CD4-positive, alpha-beta T cell treated with Interleukin-12 subunit alpha and Interleukin-12 subunit beta, for 1 hour (primary cell): ENCODE measurements at places on chromosomes 3 and 15.
A peak's percentile ranks its signal among the peaks of the same experiment; 100 is the strongest.

GRCh38 chr15:99403597-99403996, 152.3 kb downstream of the LRRC28 start:
- no peak for DNase-seq

DNA sequence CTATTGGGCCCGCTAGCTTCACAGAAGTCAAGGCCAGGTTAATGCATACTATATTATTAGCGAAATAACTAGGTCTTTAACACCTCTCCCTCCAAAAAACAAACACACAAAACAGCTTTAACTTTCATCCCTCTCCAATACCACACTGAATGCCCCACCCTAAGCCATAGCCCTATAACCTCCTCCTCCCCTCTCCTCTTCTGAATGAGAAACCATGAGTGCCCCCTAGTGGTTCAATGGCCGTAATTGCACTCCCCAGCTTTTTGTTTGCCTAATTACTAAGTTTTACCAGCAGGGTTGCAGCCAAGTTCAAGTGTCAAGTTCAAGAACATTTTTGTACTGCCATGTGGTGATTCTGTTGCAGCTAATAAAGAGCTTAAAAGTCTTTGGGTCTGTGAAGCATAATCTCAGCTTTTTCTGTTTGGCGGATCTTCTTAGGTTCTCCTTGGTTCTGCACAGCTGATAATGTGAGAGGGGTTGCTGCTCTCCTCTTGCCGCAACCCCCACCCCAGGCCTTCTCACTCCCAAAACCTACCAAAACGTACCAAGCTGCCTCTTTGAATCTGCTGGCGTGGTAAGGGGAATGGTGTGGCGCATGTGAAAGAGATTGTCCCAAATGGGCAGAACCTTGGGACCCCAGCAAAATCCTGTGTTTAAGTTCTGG, 57.9 kb downstream of the RPL22L1 start:
- DNase-seq = peak; percentile 76

DNA sequence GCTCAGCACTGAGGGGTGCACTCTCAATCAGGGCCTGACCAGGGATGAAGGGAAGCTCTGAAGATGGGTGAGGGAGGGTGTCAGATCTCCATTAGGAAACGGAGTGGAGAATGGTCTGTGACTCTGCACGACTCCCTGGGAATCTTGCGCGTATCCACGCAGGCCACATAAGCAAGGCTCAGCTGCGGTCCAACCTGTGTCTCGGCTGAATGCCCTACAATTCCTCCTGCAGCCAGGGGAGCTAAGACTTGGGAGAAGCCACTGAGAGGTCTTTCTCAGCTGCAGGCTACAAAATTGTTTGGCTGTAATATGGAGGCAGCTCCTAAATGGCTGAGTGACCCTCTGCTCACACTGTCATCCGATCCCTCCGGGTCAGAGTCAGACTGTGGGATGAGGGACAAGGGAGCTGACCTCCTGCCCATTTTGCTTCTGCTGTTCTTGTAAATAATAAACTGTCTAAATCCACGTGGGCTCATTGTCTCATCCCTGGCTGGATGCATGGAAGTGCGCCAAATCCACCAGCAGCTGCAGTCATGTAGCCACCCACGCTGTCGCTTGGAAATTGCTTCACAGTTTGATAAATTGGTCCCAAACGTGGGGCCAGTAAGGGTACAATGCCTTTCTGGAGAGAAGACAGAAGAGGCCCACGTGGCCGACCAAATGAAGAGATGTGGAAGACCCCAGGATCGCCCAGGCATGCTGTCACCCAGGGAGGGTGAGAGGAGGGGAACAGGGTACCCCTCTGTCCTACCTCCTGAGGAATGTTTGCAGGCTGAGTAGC, 30.5 kb downstream of the ALS2CL start:
- no peak for DNase-seq

DNA sequence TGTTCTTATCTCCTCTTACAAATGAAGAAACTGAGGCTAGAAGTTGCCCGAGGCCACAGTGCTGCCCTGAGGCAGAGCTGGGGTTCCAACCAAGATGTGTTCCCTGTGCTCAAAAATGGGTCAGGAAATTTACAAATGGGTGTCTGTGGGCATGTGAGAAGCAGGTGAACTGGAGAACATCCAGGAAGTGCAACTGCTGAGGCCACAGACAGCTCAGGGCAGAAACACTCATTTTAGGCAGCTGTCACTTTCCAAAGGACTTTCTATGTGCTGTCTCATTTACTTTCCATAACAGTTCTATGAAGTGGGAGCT, 47.2 kb upstream of the ATP2B2 start:
- peak; percentile 23 for DNase-seq

DNA sequence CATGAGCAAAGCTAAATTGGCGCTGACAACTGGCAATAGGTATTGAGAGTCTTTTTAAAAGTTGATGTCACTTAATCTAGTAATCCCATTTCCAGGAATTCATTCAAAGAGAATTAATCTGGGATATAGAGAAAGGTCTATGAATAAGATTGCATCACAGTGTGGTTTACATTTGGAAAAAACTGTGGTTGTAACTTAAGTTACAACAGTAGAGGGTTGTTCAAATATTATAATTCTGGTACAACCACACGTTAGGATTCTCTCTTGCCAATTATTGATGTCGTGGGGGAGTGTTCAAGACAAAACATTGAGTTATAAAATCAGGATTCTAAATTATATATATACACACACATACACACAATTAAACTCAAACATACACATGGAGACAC, 79.8 kb downstream of the LIPC start:
- DNase-seq = no peak

DNA sequence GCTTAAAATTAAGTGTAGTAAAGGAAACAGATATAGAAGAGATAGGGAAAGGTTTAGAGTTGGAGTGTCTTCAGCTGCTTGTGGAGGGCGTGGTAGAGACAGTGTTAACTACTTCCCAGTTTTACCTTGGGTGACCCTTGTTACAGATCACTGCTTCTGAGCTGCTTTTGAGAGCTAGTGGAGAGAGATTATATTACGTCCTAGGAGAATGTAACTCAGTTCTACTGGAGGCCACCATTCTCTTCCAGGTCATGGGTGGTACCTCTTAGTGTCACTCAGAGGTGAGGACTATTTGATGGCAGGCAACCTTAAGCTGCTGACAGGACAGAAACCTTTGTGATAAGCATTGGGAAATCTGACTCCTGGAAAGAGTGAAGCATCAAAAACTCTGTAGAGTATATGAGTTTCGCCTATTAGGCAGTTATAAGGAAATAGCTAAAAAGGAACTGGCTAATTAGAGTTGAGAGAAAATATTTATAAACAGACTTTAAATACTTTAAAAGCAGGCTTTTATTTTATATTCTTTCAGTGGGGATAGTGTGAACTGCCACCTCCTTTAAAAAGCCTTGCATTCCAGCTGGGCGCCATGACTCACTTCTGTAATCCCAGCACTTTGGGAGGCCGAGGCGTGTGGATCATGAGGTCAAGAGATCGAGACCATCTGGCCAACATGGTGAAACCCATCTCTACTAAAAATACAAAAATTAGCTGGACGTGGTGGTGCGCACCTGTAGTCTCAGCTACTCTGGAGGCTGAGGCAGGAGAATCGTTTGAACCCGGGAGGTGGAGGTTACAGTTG, 106.5 kb downstream of the ZNF609 start:
- DNase-seq = no peak

DNA sequence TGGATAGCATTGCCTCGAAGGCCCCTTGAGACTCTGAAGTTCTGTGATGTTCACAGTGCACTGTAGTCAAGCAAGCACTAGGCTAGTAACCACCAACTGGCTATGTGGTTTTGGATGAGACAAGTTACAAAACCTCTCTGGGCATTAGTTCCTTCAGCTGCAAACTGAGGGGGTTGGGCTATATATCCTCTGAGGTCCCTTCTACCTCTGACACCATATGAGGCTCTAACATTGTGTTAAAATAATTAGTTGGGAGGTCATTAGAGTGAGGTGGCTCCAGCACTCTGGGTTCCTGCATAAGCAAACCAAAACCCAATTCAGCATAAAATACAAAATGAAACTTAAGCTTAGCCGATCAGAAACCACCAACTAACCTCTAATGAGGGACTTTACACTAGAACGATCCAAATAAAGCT, 209.5 kb upstream of the LRRN1 start:
- no peak for DNase-seq

DNA sequence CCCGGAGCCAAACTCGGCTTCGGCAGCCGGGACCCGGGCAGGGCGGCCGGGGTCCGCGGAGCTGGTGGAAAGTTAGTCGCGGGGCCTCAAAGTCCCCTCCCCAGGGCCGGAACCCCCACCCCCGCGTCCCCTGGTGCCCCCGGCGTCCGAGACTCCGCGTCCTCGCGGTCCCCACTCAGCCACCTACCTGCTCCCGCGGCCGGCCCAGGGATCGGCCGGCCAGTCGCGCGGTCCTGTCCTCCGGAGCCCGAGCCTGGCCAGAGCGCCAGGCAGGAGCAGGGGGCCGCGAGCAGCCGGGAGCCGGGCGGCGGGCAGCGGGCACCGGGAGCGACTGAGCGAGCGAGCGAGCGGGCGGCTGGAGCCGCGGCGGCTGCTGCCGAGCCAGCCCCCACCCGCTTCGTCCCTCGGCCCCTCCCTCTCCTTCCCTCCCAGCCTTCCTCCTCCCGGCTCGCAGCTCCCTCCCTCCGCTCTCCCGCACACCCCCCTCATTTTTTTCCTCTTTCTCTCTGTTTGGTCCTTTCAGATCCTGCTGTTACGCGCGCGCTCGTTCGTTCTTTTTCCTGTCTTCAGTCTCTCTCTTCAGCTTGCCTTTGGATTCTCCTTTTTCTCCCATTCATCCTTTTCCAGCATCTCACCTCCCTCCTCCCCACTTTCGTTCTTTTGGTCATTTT, at the start of gene MEGF11:
Gene MEGF11, minus strand, starts transcription at position 333 of the 671 bp plus-strand sequence. CDS start 125,347 bp downstream, outside the sequence.
- no peak for DNase-seq

DNA sequence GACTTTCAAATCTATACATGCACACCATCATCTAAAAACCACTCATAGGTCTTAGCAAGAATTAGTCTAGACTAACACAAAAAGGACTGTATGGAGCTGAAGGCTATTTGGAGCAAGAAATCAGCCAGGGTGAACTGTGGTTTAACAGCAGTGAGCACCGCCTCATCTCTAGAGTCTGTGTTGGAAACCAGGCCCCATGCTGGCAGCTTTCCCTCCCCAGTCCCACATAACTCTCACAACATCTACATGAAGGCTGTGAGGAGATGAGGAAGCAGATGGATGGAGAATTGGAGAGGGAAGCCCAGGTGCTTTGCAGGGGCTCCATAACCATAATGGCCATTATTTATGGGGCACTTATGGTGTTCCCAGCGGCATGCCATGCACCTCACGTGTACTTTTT, 133.2 kb upstream of the TOPAZ1 start:
- no peak for DNase-seq

GRCh38 chr15:23073890-23074646, 34.7 kb upstream of the TUBGCP5 start:
- no peak for DNase-seq

GRCh38 chr3:193068365-193068764, 150.7 kb upstream of the MB21D2 start:
- no peak for DNase-seq

GRCh38 chr3:143975554-143976152, 4.0 kb downstream of the DIPK2A start:
- peak; percentile 40 for DNase-seq

DNA sequence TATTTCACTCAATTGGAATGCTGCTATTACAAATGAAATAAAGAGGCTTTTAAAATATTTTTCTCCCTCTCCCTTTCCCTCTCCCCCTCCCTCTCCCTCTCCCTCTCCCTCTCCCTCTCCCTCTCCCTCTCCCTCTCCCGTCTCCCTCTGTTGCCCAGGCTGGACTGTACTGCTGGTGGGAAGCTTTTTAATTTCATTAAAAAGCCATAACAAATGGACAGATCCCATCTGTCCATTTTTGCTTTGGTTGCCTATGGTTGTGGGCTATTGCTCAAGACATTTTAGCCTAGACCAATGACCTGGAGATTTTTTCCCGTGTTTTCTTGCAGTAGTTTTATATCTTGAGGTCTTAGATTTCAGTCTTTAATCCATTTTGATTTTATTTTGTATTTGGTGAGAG, 107.2 kb upstream of the LRRC3B start:
- no peak for DNase-seq

GRCh38 chr3:15347737-15348110, 15.3 kb upstream of the SH3BP5 start:
- DNase-seq = no peak

- no peak for DNase-seq
Measured at GRCh38 chr3:100603469-100603868, 5.9 kb upstream of the ADGRG7 start.

DNA sequence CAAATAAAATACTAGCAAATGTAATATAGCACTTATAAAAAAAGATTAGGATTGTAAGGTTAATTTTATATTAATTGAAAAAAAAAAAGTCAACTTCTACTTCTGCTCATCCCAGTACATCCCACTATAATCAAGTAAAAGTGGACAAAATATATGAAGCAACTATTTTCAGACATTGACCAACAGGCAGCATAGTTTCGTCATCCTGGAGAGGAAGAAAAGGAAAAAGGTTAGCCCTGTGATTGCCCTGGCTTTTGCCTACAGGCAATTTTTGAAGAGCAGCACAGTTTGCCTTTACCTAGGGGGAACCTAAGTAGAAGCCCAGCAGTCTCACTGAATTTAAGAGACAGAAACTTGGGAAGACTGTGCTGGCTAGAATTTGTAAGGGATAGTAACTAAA, 52.2 kb upstream of the ACTC1 start:
- DNase-seq = no peak

DNA sequence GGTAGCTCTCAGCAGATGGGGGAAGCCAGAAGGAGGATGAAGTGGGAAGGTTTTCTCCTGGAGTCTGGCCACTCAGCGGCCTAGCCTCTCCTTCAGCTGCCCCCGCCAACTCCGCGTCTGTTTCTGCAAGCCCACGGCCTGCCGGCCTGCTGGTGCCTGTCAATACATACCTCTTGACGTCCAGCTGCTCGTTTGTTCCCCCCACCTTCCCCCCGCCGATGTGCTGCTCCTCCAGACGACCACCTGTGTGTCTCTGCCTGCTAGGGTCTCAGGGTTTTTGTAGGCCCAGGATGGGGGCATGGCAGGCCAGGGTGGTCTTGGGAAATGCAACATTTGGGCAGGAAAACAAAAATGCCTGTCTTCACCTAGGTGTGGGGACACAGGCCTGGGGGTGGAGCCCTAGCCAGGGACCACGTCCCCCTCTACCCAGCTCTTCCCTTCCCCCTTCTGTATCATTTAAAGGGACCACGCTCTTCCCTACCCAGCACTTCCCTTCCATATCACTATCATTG, 137.8 kb downstream of the ALCAM start:
- DNase-seq = no peak
